ENCODE measurements at places on chromosomes 7 and 10.

DNA sequence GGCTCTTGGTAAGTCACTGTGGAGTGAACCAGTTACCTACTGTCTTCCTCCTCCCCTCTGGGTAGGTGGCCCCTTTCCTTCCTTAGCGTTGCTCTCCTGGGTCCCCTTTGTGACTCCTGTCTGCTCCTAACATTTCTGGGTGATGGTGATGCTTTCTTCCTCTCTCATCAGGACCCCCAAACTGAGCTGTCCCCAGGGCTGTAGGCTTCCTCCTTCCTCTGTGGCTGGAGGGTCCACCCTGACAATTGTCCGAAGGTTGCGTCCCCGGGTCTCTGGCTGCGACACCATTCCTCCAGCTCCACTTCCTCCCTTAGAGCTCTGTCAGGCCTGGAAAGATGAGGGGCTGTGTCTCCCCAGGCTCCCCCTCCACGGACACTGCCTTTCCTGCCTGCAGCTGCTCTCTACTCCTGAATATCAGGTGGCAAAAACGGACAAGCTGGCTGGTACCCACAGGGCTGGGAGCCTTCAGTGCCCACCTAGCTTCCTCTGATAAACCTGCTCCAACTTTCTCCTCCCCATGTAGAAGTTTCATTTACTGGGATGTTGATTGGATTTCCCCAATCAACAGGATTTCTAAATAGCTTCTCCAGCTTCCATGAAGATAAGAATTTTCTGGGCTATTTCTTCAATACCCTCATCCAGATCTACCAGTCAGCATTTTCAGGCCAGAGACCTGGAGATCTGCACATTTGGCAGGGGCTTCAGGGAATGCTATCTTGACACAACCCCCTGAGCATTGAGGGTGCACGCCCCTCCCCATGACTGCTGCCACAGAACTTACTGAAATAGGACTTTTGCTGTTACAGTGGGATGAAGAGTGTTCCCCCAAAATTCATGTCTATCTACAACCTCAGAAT is 506.5 kb downstream of the TCERG1L start:
- no peak for DNase-seq

DNA sequence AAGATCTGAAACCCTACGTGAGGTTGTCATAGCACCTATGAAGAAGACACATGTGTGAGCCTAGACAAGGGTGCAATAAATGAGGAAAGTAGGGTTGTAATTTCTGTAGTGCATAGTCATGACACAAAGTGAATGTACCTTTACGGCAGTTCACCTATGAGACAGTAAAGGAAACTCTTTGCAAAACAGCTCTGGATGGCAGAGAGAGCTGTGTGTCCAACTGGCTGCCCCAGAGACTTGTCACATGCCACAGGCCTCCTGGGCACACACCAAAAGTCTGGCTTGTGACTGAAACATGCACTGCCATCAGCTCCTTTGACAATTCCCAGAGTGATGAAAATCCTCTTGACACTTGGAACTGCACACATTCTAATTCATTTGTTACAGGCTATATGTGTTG is 90.7 kb upstream of the NAMPT start:
- DNase-seq, result no peak

- DNase-seq, result no peak
These were observed 975.8 kb upstream of the LRRTM3 start for GRCh38 chr10:65950075-65950474.

GRCh38 chr7:15916681-15917380 is 230.3 kb upstream of the MEOX2 start:
- DNase-seq, result no peak

GRCh38 chr10:46546591-46547540 is 9.6 kb downstream of the GPRIN2 start:
- DNase-seq, result no peak

DNA sequence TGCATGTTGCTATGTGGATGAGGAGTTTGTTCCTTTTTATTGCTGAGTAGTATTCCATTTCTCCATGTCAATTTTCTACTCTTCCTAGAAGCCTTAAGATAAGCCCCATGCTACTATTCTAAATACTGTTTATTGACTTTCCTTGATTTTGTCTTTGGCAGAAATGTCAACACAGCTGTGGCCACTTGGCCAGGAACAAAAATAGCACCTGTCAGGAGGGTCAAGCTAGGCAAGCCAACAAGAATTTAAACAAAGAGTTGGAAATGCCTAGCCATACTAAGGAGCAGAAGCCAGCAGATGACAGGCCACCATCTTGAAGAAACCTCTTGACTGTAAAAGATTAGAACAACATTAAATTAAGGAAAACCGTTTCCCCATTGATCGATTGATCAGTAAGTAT is 34.7 kb downstream of the JAZF1 start:
- no peak for DNase-seq

GRCh38 chr7:43139137-43139536 is 26.7 kb downstream of the HECW1 start:
- no peak for DNase-seq
